A549 (cell line): ENCODE measurements at places on chromosomes 4 and X.

- DNase-seq: no peak
These were observed 867.2 kb upstream of the GRID2 start for GRCh38 chr4:91436556-91436955.

- no peak for DNase-seq
These were observed 82.7 kb downstream of the MXRA5 start for GRCh38 chrX:3263681-3264126.

DNA sequence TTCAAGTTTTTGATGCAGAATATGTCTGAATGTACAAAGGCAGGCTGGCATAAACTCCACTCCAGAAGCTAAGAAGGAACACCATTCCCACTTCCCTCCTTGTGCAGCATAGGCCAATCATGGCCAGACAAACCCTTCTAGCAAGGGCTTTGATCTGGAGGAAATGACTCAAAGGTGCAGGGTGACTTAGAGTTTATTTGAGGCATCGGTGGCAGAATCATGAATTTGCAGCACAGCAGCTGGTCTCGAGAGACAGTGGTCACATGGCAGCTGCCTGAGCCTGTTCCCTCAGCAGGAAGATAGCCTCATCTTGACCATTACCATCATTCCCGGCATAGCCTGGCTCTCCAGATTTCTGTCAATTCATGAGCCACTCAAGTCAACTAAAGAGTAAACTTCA lies 154.5 kb downstream of the ATP10D start:
- DNase-seq: no peak

DNA sequence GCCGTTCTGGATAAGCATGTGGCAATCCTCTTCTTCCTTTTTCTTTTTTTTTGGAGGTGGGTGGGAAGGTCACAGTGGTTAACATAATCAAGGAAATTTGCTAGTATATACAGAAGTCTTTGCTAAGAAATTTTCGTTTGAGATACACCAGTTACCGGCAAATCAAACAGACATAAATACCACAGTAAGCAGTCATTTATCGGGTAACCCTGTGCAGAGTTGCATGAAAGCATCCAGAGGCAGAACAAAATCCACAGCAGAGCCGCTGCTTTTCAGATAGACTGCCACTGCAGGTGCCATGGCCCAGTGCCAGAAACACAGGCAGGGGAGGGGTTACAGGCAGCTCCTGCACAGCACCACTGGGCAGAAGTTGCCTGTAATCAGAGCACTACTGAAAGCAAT lies 179.1 kb upstream of the MAB21L2 start:
- no peak for DNase-seq

DNA sequence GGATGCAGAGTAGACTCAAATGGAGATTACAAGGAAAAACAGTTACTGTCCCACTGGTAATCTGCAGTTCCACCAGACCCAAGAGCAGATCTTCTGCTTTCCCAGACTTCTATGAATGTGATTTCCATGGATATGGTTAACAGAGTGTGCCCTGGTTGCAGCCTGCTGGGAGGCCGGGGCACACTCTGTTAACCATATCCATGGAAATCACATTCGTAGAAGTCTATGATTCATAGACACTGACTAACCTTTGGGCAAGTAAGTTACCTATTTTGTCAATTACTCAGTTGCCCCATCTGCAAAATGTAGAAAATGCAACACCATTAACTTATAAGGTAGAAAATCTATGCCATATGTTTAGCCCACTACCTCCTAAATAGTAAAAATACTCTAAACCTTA lies 443.1 kb upstream of the PITX2 start:
- DNase-seq: no peak

- no peak for DNase-seq
These were observed 49.0 kb downstream of the PDHA1 start for GRCh38 chrX:19392703-19393102.

DNA sequence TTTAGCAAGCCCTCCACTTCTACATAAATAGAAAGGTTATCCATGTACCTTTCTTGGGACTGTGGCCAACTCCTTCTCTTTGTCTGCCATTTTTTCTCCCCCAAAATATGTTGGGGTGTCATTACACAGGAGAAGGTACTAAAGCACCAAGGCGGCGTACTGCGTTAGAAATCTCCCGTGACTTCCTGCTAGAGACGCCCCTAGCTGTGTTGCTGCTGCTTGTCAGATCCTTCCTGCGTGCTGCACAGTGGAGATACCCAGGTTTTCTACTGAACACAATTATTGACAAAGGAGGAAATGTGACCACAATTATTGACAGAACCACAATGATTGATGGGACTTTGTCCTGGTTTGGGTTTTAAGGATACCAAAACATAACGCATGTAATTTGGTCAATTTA lies 97.7 kb downstream of the EFHC2 start:
- no peak for DNase-seq

- DNase-seq: no peak
These were observed 6.7 kb upstream of the UVSSA start for GRCh38 chr4:1340181-1340747.

DNA sequence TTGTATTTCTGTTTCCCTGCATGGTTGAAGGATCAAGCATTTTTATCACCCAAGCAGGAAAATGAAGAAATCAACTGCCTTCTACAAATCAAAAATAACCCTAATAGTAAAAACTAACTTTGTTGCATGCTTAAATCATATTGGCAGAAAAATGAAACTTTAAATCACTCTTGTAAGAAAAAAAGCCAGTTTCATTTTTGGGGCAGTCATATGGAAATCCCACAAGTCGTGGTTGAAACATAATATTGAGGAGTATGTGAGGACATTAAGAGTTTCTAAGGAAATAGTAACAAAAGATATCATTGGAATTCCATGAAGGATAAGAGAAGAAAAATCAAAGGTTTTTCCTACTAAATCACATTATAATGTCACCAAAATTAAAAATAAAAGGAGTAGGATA lies 8.4 kb downstream of the TEC start:
- DNase-seq: no peak
